ENCODE measurements at places on chromosomes 5 and 9.

DNA sequence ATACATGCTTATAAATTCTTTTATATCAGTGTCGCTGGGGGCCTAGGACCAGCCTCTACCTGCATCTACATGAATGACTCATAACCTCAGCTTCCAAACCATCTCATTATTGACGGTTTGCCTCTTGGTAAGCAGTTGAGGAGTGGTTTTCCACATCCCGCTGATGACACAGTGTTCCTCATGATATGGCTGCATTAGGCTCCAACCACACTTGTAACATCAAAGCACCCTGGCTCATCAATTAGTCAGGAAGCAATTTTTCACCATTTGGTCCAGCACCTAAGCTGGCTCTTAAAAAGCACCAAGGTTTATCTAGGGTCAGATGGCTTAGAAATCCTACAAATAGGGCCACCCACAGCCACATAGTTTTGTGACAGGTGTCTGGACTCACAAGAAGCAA is 402.4 kb downstream of the ARHGEF28 start:
- DNase-seq = no peak

- no peak for DNase-seq
Observed at GRCh38 chr5:32072054-32072453, 102.1 kb downstream of the GOLPH3 start.

GRCh38 chr9:132585954-132586829 is 3.8 kb downstream of the BARHL1 start:
- DNase-seq = no peak

DNA sequence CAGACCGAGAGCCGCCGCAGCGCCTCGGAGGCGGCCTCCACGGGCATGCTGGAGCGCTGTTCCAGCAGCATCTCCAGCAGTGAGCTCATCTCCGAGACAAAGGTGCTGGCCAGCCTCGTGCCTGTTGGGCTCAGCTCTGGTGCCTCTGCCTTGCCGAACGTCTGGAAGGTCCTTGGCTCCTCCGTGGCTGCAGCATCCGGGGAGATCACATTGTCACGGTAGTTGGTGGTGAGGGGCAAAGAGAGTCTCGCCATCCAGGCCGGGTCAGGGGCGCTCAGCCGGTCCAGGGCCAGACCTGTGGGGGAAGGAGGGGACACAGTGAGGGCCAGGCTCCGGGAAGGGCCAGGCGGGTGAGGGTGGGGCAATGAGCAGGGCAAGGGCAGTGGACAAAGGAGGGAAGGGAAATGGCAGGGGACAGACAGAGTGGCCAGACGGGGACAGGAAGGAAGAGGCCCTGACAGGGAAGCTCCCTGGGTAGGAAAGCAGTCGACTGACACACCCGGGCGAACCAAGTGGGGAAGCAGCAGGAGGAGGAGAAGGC is 12.4 kb downstream of the PCDH12 start:
- DNase-seq = peak; percentile 63

DNA sequence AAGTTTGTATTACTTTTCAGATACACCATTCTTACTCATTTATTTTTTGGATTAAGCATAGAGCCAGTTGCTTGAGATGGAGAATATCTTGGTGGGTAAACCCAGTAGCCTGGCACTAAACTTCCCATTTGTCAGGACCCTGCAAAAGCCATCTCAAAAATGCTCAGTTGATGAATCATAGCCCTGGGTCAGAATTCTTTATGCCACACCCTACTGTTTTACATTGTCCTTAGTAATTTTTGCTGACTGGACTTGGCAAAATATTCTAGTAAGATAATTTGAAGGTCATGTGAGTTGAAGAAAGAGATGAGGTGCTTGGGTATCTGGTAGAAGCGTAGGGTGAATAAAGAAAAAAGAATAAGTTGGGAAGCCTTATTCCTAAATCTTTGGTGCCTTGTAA is 50.7 kb downstream of the C7 start:
- no peak for DNase-seq

DNA sequence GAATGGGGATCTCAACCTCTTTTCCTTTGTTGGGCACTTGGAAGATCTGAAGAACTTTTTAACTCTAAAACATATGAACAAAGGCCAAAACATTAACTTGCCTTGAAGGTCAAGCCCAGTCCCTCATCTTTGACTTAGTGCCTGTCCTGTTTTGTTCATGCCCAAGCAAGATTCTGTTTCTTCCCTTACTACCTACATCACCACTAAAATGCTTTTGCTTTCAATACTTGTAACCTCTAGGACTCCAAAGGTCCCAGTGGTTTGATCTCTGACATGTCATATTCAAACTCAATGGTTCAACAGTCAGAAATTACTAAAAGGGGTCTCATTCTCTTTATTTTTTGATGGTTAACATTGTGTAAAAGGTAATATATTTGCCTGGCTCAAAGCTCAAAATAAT is 24.0 kb downstream of the GLRX start:
- no peak for DNase-seq

DNA sequence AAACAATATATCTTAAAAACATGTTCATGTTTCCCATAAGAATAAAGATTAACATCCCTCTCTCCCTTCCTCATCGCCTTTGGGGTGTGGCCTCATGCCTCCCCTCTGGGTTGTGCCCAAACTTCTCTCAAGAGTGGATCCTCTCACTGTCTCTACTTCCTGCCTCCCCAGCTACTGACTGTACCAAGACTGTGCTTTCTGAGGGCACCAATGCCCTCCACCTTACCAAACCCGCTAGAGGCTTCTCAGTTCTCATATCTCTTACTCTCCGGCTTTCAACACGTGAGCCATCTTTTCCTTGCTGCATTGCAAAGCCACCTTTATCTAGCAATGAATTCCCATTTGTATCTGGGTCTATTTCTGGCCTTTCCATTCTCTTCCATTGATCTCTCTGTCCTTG is 34.4 kb upstream of the KCNIP1 start:
- DNase-seq = no peak

- DNase-seq = no peak
Observed at GRCh38 chr9:89254773-89255125, 56.2 kb upstream of the CKS2 start.

DNA sequence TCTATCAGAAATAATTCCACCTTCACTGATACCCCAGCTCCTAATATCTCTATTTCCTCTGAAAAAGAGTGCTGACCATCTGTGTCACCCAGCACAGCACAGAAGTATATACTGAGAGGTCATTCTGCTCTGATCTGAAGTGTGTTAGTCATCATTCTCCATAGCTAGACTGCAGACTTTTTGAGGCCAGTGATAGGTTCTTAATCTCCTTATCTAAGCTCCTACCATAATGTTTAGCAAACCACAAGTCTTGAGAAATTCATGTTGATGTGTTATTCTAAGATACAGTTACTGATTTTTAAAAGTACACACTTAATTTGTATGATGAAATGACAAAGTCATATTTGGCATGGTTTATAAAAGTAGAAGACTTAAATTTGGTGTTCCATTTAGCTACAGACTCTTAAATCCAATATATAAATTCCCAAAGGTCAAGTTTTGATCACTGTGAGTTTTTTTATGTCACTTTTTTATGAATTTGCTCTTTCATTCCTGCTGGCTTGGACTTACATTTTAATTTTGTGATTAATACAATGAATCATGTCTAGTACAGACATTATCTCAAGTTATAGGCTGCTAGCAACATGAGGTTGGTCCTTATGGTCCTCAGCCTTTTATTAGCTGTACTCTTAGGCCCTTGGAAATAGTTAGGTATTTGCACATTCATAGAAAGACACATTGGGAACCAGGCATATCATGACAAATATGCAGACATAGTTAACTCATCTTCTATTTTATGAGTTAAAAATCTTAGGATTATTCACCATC is 380.8 kb downstream of the EBF1 start:
- no peak for DNase-seq

Data from muscle of back (tissue), 13 donors.